Esophagus muscularis mucosa (tissue), 4 donors: ENCODE measurements at places on chromosomes 2 and 18. TPM values are rescaled to one million over a fixed set of nuclear protein-coding genes. Genes with fewer than 3 reads are reported as not detected.

Gene PLEKHM3
- total RNA-seq = 34.5 TPM

DNA sequence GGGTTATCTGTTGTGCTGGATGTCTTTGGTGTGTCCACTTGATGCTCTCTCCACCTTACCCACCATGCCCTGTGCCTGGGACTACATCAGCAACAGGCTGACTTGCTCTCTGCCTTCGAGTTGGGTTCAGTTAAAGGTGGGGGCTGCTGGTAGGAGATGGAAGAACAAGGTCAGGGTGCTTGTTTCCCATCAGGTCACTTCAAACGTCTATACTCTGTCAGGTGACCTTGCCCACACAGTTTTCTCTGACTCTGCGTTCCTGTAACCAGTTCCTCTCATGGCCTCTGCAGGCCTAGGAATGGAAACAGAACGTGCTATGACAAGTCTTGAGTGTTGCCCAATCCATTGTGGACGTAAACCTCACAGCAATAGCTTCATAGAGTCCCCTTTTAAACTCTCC lies 38.4 kb upstream of the PAPOLG start:
- H3K4me1 ChIP-seq = no peaks in the 10 kb centered on the region
- no peak overlapping the region for H3K4me3 ChIP-seq
- H3K27me3 ChIP-seq = no peaks in the 10 kb centered on the region
- H3K27ac ChIP-seq = no peak overlapping the region
- no peaks in the 10 kb centered on the region for H3K36me3 ChIP-seq
- DNase-seq = no peak

- no peaks in the 10 kb centered on the region for H3K27me3 ChIP-seq
- H3K4me3 ChIP-seq = no peak overlapping the region
Measured at GRCh38 chr2:239086325-239087020, 238.6 kb downstream of the TWIST2 start.

GRCh38 chr2:97936199-97936598 lies 59.5 kb downstream of the TMEM131 start:
- DNase-seq = no peak
- H3K27me3 ChIP-seq = no peaks in the 10 kb centered on the region
- H3K4me3 ChIP-seq = no peak overlapping the region
- no peaks in the 10 kb centered on the region for H3K36me3 ChIP-seq
- peaks cover 36% of the 10 kb centered on the region for H3K4me1 ChIP-seq

GRCh38 chr2:176187200-176187898 lies 1.1 kb upstream of the HOXD1 start:
- DNase-seq = no peak
- peak overlapping the region; percentile 64 for H3K4me3 ChIP-seq
- H3K36me3 ChIP-seq = no peaks in the 10 kb centered on the region
- H3K27me3 ChIP-seq = peaks cover 10% of the 10 kb centered on the region

DNA sequence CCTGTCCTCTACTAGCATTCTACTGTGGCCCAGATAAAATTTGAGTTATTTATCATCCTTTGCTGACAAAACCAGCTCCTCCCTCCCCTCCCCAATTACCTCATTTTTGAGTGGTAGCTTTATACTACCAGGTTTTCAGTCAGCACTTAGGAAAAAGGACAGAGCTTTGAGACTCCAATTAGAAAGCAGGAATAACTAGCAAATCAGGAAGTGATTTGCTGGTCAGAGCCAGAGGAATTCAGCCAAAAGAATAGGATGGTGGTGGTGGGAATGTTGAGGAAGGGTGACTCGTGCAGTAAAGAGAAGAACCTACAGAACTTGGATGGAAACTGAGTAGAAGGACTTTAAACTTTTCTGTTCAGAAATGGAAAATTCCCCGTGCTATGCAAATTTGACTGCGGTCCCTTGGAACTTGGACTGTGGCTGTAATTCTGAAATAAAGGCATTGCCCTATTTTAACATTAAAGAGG lies 3.7 kb downstream of the MYL12B start:
- DNase-seq = no peak
- no peak overlapping the region for H3K27ac ChIP-seq
- peaks cover 66% of the 10 kb centered on the region for H3K4me1 ChIP-seq
- H3K36me3 ChIP-seq = no peaks in the 10 kb centered on the region
- no peaks in the 10 kb centered on the region for H3K27me3 ChIP-seq
- H3K4me3 ChIP-seq = no peak overlapping the region

GRCh38 chr2:24843330-24843860 lies 50.2 kb downstream of the CENPO start:
- no peak overlapping the region for H3K4me3 ChIP-seq
- no peak overlapping the region for H3K27ac ChIP-seq
- H3K27me3 ChIP-seq = no peaks in the 10 kb centered on the region
- peaks cover 34% of the 10 kb centered on the region for H3K36me3 ChIP-seq
